ENCODE measurements at places on chromosomes 6 and 20.

DNA sequence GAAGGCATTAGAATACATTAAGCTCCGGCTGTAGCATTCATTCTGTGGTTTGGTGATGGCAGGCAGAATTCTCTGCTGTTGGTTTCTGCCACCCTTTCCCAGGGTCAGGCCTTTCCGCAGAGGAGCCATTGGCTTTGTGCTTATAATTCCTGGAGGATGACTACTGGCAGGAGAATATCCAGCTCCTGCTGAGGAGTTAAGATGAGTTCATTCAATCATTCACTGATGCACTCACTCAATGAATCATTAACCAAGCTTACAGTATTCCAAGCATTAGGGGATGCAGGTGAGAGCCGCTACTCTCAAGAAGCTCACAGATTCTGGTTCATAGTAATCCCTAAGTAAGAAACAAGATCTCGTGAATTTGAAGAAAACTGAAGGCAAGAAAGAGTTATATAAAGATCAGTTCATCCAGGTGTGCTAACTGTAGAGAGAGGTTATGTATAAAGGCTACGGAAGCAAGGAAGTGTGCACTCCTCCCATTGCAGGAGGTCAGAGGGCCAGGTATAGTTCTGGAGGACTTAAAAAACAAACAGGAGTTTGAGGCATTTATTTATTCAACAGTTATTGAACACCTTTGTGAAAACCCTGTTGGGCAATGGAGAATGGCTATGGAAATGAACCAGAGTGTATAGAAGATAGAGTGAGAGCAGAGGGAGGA, 75.5 kb downstream of the HMGN3 start:
- DNase-seq, result no peak

GRCh38 chr6:766625-767024, 73.7 kb upstream of the EXOC2 start:
- no peak for DNase-seq

DNA sequence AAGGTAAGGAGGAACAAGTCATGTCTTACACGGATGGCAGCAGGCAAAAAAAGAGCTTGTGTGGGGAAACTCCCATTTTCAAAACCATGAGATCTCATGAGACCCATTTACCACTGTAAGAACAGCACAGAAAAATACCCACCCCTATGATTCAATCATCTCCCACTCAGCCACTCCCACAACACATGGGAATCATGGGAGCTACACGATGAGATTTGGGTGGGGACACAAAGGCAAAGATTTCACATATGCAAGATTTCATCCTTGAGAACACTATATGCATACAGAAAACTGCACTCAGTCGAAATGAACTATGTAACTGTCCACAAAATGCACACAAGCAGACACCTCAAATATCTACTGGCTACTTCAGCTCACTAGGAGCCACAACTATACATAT, 480.6 kb upstream of the BTBD3 start:
- no peak for DNase-seq

GRCh38 chr20:5870568-5870981, 79.8 kb downstream of the TRMT6 start:
- no peak for DNase-seq

DNA sequence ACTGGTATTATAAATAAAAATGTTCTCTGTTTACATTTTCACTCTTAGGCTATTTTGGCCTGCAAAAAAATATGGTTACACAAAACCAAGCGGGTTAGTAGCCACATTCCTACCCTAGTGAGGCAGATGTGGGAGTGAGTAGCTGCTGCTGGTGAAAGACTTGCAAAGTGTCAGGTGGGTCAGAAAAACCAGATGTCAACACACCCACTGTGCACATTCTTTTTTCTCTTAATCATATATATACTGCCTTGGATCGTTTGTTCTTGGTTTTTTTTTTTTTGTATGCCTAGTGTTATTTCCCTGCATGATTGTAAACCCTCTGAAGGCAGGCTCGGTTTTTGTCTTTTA, 68.0 kb upstream of the TFB1M start:
- DNase-seq, result no peak

GRCh38 chr6:41429506-41430504, 94.4 kb downstream of the NCR2 start:
- DNase-seq, result no peak

Data from stimulated activated CD4-positive, alpha-beta T cell treated with anti-CD3 and anti-CD28 coated beads, Interleukin-4, amount 100 ng/mL, for 48 hours (primary cell).